Activated effector memory CD4-positive, alpha-beta T cell treated with anti-CD3 and anti-CD28 coated beads, Interleukin-2, amount 50 U/mL, for 16 hours (primary cell): ENCODE measurements at places on chromosomes 2 and 18.

DNA sequence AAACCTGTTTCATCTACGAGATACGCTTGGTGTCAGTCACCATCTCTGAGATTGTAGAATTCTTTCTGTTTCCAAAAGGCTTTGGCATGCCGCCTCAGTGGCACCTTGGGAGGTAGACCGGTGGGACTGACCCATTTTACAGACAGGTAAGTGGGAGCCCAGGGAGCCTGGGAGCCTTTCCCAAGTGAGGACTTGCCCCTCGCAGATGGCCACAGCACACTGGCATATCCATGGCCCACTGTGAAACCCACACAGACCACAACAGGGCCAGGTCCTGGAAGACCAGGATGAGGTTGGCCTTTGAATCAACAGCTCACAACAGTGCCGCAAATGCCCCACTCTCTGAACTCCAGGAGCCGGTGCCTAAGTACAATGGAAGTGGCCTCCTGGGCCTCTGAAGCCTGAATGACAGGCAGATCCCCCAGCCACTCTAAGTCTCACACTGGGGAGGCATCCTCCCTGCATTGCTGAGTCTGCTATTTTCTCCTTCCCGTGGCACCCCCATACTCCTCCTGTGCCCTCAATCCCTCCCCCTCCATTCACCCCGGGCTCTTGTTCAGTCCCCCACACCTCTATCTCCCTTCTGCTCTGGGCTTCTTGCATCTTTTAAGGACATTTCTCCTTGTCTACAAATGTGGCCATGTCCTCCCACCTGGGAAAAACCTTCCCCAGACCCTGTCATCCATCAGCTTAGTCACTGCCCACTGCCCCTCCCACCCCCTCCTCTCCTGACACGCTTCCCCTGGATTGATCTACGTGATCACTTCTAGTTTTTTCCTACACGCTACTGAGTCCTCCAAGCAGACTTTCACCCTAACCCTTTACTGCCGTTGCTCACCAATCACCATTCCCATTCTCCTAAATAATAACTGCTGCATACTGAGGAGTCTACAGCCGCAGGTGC lies 26.2 kb downstream of the CENPA start:
- no peak for DNase-seq

GRCh38 chr2:28746429-28747111 lies 5.1 kb upstream of the PPP1CB start:
- no peak for DNase-seq

- no peak for DNase-seq
Observed at GRCh38 chr2:221289389-221289788, 282.7 kb downstream of the EPHA4 start.

GRCh38 chr2:102181919-102182635 lies 4.7 kb upstream of the IL1RL2 start:
- DNase-seq: no peak

DNA sequence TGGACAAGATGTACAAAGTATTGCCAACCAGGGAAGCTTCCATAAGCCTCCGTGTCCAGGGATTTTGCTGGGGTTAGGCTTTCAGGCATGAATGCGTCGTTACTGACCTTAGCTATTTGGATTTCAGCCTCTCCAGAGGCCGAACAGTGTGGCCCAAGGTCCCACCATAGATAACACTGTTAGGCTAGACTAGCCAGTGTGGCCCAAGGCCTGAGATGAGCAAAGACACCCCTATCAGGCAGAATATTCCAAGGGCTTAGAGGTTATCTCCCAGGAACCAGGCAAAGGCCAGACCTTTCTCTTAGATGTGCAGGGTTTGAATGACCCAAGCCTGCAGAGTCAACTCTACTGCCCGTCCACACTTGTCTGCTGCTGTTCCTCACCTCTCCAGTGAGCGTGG lies 131.7 kb upstream of the NDUFV2 start:
- no peak for DNase-seq

DNA sequence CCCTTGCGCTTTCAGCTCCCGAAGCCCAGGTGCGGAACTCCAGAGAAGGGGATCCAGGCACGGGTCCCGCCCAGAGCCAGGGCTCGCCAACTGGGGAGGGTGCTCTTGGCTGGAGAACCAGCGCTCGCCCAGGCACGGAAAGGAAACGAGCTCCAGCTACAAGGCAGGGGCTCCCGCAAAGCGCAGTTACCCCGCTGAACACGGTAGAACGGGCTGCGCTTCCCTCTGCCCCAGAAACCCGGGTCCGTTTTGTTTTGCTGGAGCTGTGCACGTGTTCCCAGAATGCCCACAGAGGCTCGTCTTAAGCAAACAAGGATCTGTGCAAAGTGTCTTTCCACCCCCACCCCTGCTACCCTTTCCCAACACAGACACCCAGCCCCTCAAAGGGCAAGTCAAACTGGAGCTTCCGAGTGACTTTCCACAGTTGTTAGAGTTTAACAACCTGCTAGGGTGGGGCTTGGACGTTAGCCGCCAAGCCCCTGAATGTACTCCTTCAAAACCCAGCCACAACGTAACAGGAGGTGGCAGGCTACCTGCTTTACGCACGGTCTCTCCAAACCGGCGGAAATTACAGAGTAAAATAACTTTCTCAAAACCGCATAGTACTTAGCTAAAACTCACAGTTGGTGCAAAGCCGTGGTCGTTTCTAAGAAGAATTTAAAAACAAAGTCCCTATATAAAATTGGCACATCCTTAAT lies 775 bp downstream of the RNF125 start:
- DNase-seq: peak; percentile 81

GRCh38 chr2:63050334-63051041 lies at the start of gene OTX1:
Gene OTX1 (plus strand): TSS chr2:63050830. CDS start chr2:63052991, 2,161 bp downstream.
- DNase-seq: peak; percentile 81
